Peyer's patch (tissue), 4 donors: ENCODE measurements at places on chromosomes 6 and 20. TPM values are rescaled to one million over a fixed set of nuclear protein-coding genes. Genes with fewer than 3 reads are reported as not detected.

TCFL5 gene
- total RNA-seq: 4.5 TPM

GRCh38 chr20:14829906-14830305 lies 492.5 kb upstream of the FLRT3 start:
- H3K36me3 ChIP-seq: no peaks in the 10 kb centered on the region
- H3K4me3 ChIP-seq: no peak overlapping the region
- no peak overlapping the region for H3K27ac ChIP-seq
- no peaks in the 10 kb centered on the region for H3K27me3 ChIP-seq

GJA10 gene
- not detected for total RNA-seq

GRCh38 chr20:37922016-37922415 lies 19.1 kb downstream of the VSTM2L start:
- no peaks in the 10 kb centered on the region for H3K4me1 ChIP-seq
- no peak overlapping the region for H3K27ac ChIP-seq
- no peak overlapping the region for H3K4me3 ChIP-seq
- no peaks in the 10 kb centered on the region for H3K36me3 ChIP-seq
- no peak for DNase-seq
- no peaks in the 10 kb centered on the region for H3K27me3 ChIP-seq

- no peak for DNase-seq
- H3K27me3 ChIP-seq: no peaks in the 10 kb centered on the region
- no peaks in the 10 kb centered on the region for H3K36me3 ChIP-seq
- peaks cover 7% of the 10 kb centered on the region for H3K4me1 ChIP-seq
Observed at GRCh38 chr6:87753131-87753685, 51.2 kb upstream of the AKIRIN2 start.

DNA sequence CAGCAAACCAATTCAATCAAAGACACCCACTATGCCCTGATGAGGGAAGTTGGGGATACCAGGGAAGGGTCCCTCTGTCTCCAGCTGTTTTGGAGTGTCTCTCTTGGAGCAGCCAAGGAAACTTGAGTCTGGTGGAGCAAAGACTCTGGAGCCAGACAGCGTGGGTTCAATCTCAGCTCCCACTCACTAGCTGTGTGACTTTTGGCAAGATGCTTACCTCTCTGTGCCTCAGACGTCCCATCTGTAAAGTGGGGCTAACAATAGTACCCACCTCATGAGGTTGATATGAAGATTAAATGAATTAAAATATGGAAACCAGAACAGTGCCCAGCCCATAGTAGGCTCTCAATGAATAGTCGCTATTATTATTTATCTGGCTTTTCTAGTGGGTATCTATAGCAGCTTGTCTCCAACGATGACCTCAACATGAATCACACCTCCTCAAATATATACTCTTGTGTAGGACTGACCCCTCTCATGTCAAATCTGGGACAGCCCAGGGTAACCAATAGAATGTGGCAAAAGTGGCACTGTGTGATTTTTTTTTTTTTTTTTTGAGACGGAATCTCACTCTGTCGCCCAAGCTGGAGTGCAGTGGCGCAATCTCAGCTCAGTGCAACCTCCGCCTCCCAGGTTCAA lies 99.2 kb upstream of the FOXP4 start:
- H3K36me3 ChIP-seq: no peaks in the 10 kb centered on the region
- H3K4me3 ChIP-seq: no peak overlapping the region
- no peaks in the 10 kb centered on the region for H3K27me3 ChIP-seq
- no peak for DNase-seq

DNA sequence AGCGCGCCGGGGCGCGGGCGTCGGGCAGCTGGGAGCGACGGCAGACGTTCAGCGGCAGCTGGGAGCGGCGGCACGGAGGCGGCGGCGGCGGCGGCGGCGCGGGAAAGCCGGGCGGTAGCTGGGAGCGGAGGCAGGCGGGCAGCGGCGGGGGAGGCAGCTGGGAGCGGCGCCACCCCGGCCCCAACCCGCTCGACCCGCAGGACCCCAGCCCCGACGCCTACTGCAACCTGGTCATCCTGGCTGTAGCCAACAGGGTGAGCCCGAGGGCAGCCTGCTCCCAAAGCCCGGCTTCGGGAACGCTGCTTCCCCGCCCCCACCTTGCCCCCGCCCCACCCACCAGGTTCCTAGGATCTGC lies 8.9 kb downstream of the CCM2L start:
- DNase-seq: no peak
- no peaks in the 10 kb centered on the region for H3K27me3 ChIP-seq
- H3K27ac ChIP-seq: no peak overlapping the region
- H3K36me3 ChIP-seq: no peaks in the 10 kb centered on the region
- peak overlapping the region; percentile 57 for H3K4me3 ChIP-seq
- no peaks in the 10 kb centered on the region for H3K4me1 ChIP-seq

DNA sequence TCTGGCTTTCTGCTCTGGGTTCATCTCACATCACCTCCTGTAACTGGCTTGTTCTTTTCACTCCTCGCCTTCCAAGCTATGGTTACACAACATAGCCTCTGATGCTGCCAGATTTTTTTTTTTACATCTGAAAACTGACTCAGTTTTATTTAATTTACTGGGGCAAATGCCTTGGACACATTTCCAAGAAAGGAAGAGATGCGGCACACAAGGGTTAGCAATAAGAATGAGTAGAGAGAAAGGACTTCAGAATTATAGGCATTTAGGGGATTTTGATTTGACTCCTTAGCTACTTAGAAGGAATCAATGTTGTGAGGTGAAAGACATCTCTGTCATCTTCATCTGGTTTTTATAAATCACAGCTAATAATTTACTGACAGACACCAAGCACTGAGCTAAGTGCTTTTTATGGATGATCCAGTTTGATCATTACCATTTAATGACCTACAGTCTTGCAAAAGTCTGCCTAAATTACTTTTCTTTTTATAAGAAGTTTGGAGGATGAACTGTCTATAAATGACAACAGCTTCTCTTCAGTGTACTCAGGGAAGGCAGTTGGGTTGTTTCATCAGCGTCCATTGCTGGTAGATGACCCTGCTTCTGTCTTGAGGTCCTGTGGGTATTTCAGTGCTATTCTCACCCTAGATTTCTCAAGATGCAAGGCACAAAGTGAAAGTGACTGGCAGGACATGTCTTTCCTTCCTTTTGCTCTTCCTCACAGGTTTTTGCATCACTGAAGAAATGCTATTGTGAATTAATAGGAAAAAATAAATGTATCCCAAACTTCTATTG lies 31.1 kb downstream of the LAMA4 start:
- H3K27ac ChIP-seq: peak overlapping the region; percentile 49
- H3K27me3 ChIP-seq: no peaks in the 10 kb centered on the region
- no peak for DNase-seq
- no peaks in the 10 kb centered on the region for H3K4me1 ChIP-seq

DNA sequence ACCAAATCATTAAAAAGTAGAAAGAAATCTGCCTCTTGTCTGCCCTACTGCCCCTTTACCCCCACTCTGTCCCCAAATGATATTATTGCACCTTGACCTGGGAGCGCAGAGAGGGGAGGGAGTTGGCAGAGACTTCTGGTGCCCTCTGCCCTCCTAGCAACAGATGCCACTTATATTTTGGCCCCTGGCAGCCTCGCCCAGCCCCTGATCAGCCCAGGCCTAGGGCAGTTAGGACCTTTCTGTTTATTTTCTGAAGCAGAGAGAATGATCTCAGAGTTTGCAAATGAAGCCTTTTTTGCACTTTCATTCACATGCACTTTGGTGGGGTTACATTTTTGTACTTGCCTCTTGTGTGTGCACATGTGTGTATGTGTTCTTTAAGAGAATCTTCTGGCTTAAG lies 8.4 kb upstream of the SGK2 start:
- H3K4me3 ChIP-seq: no peak overlapping the region
- H3K4me1 ChIP-seq: no peaks in the 10 kb centered on the region
- H3K27ac ChIP-seq: peak overlapping the region; percentile 2
- DNase-seq: peak; percentile 75
- no peaks in the 10 kb centered on the region for H3K27me3 ChIP-seq
- no peaks in the 10 kb centered on the region for H3K36me3 ChIP-seq

SDC4 gene
- 32.4 TPM for total RNA-seq

- no peaks in the 10 kb centered on the region for H3K27me3 ChIP-seq
- H3K4me1 ChIP-seq: peaks cover 11% of the 10 kb centered on the region
- no peaks in the 10 kb centered on the region for H3K36me3 ChIP-seq
- H3K4me3 ChIP-seq: peak overlapping the region; percentile 52
- DNase-seq: no peak
Observed at GRCh38 chr6:87832025-87832825, 130.2 kb upstream of the AKIRIN2 start.

GRCh38 chr20:51187261-51187660 lies 164.4 kb upstream of the KCNG1 start:
- no peaks in the 10 kb centered on the region for H3K27me3 ChIP-seq
- H3K36me3 ChIP-seq: no peaks in the 10 kb centered on the region
- DNase-seq: no peak
- H3K27ac ChIP-seq: no peak overlapping the region

DNA sequence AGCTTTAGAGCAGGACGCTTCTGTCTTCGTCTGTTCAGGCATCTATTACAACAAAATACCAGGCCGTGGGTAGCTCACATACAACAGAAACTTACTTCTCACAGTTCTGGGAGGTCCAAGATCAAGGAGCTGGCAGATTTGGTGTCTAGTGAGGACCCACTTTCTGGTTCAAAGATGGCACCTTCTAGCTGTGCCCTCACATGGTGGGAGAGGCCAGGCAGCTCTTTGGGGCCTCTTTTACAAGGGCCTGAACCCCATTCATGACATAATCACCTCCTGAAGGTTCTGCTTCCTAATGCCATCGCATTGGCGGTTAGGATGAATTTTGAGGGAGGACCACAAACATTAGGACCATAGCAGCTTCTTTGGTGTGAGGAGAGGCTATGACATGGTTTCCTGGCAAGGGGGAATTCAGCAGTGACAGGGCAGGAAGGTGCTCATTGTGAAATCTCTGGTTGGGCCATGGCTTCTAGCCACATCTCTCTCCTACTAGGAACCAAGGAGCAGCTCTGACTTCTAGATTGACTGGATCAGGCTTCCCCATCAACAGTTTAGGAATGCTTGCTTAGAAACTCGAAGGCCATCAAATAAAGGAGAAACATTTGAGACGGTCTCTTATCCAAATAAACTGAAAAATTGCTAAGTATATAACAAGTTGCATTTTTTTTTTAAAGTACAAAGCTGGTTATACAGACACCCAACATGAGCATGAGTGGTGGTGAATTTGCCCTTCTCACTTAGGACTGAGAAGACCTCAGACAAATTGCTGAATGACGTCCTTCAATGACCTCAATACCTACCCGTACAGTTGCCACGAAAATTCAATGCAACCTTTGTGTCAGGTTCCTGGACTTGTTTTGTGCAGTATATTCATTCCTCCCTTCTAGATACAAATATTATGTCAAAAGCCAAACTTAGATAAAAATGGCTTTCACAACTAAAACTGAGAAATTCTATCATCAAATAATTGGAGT lies 140.7 kb downstream of the ZDHHC14 start:
- DNase-seq: no peak
- no peaks in the 10 kb centered on the region for H3K36me3 ChIP-seq
- no peaks in the 10 kb centered on the region for H3K4me1 ChIP-seq
- H3K27ac ChIP-seq: no peak overlapping the region
- H3K4me3 ChIP-seq: no peak overlapping the region
